ENCODE measurements at places on chromosomes 7 and 10.

- peak; percentile 68 for DNase-seq
These were observed 66.9 kb downstream of the SEMA3C start for GRCh38 chr7:80851896-80852476.

GRCh38 chr7:45176886-45177731, 19.5 kb downstream of the RAMP3 start:
- DNase-seq = no peak

DNA sequence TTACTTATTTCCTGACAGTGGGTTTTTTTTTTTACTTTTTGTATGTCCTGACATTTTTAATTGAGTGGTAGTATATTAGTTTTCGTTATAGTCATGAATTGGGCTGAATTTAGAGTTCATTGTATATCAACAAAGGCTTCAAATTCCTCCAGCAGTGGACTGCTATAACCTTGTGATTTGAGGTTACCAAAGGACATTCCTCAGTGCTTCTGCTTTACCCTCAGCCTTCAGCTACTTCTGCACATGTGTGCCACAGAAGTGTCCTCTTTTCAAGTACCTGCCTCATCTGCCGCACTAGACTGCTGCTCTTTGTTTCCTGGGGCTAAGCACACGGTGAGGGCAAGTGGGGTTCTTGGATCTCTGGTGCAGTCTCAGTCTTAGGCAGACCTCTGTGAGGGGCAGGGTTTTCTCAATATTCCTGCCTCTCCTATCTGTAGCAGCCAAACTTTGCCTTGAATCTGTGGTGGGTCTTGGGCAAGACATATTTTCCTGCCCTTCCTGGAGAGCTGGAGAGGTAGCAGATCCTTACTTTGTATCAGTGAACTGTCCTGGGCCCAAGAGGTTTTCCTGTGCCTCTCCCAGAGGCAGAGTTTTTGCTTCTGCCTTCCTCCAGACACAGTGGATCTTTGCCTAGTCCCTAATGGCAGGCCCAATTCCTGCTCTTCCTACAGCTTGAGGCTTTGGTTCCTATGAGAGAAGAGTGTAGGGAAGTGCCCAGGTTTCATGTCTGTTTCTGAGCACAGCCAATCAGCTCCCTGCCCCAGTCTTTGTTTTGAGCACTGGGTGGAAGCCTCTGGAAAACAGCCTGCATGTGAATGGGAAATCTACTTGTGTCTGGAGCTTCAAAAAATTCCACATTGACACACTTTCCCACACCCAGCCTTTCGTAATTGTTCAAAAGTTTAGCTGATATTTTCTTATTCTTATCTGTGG, 39.0 kb upstream of the STRIP2 start:
- DNase-seq = no peak

DNA sequence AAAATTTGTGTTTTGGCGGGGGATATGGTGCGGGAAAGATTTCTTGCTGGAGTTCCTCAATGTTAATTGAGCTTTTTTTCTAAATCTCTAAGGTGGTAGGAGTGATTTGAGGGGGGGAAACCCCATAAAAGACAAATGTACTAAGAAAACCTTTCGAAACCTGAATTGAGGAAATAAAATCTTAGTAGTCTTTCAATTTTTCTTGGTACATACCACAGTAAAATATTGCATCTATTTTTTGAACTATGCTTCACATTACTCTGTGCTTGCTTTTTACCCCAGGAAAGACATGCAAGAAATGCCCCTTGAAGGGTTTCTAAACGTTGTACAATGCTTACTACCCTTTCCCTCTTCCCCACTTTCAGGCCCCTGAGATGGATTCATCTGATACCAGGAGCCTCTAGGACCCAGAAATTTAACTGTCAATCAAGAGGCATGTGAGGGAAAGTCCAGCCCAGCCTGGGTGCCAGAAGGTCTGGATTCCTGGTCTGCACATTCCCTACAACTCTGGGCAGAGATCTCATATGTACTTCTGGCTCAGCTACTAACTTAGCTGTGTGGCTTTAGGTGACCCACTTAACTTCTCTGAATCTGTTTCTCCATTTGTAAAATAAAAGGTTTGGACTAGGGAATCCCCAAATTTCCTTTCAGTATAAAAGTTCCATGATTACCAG, 5.8 kb upstream of the PDCD4 start:
- no peak for DNase-seq

- DNase-seq = peak; percentile 85
These were observed 2.6 kb upstream of the ZNF503 start for GRCh38 chr10:75403939-75404814.

- no peak for DNase-seq
These were observed 47.2 kb downstream of the NEURL1 start for GRCh38 chr10:103540722-103541121.

DNA sequence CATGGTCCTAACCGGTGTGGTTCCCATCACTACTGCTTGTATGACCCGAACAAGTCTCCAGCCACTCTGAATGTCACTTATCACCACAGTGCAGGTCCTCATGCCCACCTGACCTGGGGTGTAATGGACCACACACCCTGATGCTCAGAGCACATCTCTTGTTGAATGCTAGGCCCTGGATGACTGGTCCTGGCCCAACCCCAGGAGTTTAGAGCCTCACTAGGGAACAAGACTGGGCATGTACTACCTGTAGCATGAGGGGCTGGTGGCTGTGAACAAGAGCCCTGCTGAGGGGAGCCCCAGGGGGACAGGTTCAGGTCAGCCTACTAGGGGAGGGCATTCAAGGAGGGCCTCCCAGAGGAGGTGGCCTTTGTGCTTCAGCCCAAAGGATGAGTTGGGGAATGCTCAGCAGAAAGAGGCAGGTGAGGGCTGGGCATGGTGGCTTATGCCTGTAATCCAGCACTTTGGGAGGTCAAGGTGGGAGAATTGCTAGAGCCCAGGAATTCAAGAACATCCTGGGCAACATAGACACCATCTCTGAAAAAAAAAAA, 31.2 kb downstream of the ZMIZ1 start:
- DNase-seq = no peak

- DNase-seq = no peak
These were observed 136.7 kb downstream of the PLPP4 start for GRCh38 chr10:120593693-120594092.

DNA sequence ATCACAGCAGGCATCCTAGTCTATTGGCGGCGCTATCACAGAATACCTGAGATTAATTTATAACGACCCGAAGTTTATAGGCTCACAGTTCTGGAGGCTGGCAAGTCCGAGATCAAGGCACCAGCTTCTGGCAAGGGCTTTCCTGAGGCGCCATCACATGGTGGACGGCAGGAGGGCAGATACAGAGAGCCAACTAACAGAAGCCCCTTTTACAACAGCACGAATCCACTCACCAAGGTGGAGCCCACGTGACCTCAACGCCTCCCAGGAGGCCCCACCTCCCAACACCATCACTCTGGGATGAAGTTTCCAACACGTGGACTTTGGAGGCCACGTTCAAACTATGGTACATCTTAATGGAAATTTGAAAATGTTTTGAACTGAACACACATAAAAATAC, 255.3 kb downstream of the ELFN1 start:
- peak; percentile 6 for DNase-seq

- DNase-seq = no peak
These were observed 279.2 kb downstream of the MAD1L1 start for GRCh38 chr7:1953199-1954190.

GRCh38 chr10:15780353-15781135, 60.8 kb upstream of the ITGA8 start:
- peak; percentile 13 for DNase-seq

GRCh38 chr10:88019753-88020152, 156.3 kb downstream of the PTEN start:
- DNase-seq = no peak

- DNase-seq = no peak
These were observed 4.4 kb upstream of the MYL7 start for GRCh38 chr7:44145479-44145968.

DNA sequence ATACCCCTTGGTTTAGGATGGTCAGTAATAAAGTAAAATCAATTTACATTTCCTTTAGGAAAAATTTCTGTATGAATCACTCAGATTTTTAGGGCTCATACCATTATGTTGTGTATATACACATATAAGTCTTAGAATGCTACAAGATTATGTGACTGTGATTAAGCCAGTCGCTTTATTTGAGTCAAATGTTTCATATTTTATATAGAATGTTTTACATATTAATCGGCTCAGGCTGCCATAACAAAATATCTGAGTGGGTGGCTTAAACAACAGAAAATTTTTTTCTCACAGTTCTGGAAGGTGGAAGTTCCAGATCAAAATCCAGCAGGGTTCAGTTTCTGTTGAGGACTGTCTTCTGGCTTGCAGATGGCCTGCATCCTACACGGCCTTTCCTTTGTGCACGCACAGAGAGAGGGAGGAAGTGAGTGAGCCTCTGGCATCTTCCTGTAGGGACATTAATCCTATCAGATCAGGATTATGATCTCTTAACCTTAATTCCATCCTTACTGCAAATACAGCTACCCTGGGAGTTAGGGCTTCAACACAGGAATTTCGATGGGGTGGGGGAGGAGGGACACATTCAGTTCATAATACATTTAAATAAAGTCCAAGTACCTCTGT, 198.0 kb downstream of the PHF14 start:
- no peak for DNase-seq

DNA sequence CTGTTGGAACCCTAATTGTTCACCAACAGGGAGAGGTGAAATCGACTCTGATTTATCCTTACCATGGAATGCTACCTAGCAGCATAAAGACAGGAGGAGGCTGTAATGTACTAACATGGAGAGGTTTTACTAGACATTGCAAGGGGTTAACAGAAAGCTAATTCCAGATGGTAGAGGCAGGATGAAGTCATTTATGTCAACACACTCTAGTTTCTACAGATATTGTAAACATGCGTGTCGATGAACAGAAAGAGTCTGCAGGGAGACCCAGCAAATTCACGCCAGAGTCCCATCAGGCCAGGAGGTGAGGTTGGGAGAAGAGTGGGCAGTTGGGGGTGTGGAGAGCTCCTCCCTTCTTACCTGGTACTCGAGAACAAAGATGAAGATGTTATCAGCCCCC, 7.0 kb downstream of the NPC1L1 start:
- no peak for DNase-seq

GRCh38 chr10:31770307-31770902, 158.2 kb downstream of the ARHGAP12 start:
- DNase-seq = peak; percentile 46

DNA sequence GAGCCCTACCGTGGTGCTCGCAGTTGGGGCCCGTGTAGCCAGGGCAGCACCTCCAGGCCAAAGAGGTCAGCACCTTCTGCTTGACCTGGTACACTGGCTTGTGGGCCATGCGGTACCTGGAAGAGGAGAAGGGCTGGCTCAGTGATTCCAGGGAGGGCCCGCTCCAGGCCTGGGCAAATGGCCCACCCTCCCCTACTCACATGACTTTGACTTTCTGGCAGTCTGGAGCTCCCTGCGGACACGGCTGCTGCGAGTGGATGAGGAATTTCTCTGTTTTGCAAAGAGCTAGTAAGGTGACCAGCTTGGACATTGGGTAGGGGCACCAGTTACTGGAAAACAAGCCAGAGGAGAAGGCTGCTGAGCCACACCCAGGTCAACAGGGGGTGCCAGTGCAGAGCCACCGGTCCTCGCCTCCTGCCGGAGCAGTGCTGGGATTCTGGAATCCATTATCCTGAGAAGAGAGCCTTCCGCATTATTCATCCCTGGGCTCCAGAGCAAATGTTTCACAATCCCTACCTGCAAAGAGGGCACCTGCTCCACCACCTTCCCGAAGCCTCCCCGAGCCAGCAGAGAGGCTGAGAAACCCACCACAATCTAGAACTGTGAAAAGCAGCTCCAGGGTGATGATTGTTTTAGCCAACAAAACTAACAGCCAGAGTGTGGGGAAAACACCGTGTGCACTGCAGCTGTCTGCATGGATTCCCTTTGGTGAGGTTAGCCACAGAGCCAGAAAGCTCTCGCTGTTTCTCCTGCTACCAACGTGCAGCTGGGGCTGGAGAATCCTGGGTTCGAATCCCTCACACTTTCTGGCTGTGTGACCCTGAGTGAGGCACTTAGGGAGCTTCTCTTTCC, 11.8 kb downstream of the MMRN2 start:
- DNase-seq = no peak

- no peak for DNase-seq
These were observed 29.9 kb upstream of the ZNF273 start for GRCh38 chr7:64873155-64873500.

GRCh38 chr7:911791-912480, 35.6 kb downstream of the GET4 start:
- no peak for DNase-seq

- DNase-seq = peak; percentile 44
These were observed 622 bp downstream of the CPEB3 start for GRCh38 chr10:92290076-92290836.

DNA sequence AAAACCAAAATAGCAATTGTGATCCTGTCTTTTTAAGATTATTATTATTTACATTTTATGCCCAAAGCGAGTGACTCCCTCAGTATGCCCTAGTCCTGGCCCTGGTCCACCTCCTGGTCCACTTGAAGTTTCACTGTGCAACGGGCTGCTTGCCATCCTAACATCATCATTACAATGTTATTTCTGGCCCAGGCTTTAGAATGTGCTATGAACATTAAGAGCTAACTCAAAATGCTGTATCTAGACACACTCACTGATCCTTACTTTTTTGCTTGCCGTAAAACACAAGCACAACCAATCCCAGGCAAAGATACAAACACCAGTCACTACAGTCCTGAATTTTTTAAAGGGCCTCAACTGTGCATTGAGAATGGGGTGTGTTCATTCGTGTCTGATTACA, 38.4 kb downstream of the RHOBTB1 start:
- no peak for DNase-seq

DNA sequence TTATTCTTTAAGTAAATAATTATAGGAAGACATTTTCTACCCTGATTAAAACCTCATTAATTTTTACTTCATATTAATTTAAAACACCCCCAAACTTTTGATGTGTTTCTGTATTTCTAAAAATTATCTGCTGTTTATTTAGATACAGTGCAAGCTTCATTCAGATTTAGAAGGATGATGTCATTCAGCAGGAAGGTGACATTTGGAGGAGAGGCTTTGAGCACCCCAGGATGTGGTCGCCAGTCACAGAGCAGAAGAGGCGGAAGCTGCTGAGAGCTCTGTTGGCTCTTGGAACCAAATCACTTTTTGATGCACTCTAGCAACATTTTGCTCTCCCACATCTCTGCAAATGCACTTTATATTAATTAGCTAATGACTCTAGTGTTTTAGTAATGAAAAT, 233.9 kb upstream of the CACNA2D1 start:
- DNase-seq = no peak

GRCh38 chr10:89355394-89355931, 22.4 kb upstream of the IFIT1B start:
- DNase-seq = peak; percentile 38

DNA sequence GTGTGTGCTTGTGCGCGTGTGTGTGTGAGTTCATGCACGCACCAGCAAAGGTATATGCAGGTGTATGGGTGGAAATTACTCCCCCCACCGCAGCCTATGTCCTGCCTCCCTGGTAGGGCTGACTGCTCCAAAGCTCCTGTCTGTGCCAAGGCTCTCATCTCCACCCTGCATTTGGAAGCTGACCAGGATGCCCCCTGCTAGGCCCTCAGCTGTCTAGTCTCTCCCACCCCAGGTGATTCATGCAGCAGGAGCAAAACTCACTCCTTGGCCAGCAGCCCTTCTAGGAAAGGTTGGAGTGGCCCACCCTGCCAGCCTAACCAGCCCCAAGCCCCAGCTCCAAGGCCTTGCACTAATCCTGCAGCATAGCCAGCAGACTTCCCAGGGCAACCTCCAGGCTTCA, 148.4 kb downstream of the GRID1 start:
- no peak for DNase-seq

- no peak for DNase-seq
These were observed 258.7 kb downstream of the CCDC3 start for GRCh38 chr10:12742771-12743170.

GRCh38 chr10:72334825-72335393, 19.8 kb downstream of the DNAJB12 start:
- no peak for DNase-seq

GRCh38 chr7:89133819-89134218, 338.3 kb upstream of the TEX47 start:
- DNase-seq = no peak
